Stimulated activated CD8-positive, alpha-beta memory T cell treated with anti-CD3 and anti-CD28 coated beads, Interleukin-7, amount 100 ng/mL, for 1 hour (primary cell): ENCODE measurements at places on chromosomes 3 and 15.

GRCh38 chr3:63966871-63967270 is 54.7 kb upstream of the SCAANT1 start:
- DNase-seq: no peak

DNA sequence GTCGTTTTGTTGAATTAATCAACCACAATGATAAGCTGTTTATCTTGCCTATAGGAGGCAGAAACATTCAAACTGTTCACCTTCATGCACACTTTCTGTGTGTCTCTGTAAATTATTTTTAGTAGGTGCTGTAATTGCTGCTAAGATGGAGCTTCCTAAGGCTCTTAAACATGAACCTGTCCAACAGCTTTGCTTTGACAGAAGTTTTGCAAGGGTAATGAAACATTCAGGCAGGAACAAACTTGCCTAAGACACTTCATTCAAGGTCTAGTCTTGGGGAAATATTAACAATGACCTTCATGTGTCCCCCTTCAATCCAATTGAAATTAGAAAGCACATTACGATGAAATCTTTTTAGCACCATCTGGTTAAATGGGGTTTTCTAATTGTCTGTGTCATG is 156.1 kb downstream of the DIPK2A start:
- DNase-seq: no peak

DNA sequence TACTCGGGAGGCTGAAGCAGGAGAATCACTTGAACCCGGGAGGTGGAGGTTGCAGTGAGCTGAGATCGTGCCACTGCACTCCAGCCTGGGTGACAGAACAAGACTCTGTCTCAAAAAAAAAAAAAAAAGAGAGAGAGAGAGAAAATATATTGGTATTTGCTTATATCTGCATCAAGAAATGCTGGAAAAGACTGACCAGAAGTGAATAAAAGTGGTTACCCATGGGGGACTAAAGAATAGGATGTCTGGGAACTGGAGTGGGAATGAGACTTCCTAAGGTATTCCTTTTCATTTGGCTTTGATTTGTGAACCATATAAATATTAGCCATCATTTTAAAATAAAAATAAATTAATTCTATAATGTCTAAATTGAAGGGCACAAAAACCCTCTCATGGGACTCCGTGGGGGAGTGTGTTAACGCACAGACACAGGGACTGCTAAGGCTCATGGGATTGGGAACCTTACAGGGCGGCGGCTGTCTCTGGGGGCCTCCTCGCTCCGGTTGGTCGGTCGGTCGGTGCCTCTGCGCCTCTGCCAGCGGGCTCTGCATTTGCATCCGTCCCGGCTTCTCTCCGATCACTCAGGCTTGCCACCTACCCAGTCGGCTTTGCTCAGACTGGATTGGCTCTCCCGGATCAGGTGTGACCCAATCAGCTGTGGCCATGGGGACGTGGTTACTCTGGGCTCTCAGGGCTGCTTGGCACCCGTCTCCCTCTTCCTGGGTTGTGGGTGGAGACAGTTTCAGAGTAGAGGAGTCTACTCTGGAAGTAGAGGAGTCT is 12.7 kb upstream of the TSPAN3 start:
- DNase-seq: no peak

- DNase-seq: no peak
Observed at GRCh38 chr3:141308588-141309218, 59.6 kb upstream of the ZBTB38 start.

DNA sequence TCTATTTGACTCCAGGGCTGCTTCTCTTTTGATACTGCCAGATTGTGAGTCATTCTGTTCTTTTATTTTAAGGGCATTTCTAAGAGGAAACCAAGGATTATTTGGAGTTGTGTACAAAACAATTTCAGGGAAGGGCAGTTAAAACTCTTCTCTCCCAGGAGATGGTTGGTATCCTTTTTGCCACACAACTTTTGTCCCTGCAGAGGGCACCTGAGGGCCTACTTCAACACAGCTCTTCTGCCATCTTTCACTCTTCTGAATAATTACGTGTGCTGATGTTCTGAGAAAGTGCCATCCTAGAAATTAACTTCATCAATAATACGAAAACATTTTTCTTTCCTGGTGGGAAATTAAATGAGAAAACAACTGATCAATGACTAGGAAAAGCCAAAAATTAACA is 75.7 kb upstream of the GADL1 start:
- DNase-seq: no peak

- DNase-seq: no peak
Observed at GRCh38 chr15:54035616-54036015, 57.4 kb downstream of the UNC13C start.

DNA sequence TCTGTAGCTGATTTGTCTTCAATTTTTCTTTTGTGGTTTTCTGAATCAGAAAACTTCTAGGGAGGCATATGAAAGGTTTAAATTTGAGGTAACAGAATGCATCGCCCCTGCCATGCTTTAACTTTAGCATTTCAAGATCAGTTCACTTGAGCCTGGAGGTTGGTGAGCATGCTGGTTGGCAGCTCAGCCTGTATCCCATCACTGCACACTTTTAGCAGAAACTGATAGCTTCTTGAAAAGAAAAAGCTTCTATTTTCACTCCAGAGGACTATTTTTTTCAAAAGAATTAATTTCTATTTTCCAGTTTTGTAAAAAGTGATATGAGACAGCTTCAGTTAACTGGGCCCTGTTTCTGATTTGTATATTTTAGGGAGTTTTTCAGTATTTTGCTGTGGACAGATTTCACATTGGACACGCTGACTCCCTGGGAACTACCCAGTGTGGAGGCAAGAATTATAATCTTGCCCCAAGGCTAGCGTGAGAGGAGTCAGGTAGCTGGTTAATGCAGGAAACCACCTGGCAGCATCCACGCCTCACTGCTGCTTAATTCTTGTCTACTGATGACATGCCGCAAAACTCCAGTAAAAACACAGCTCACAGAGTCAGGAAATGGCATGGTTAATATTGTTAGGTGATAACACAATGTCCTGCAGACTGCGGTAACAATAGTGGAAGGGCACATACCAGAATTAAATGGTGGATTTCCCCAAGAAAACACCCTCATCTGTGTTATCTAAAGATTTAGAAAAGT is 71.4 kb downstream of the DUT start:
- no peak for DNase-seq

DNA sequence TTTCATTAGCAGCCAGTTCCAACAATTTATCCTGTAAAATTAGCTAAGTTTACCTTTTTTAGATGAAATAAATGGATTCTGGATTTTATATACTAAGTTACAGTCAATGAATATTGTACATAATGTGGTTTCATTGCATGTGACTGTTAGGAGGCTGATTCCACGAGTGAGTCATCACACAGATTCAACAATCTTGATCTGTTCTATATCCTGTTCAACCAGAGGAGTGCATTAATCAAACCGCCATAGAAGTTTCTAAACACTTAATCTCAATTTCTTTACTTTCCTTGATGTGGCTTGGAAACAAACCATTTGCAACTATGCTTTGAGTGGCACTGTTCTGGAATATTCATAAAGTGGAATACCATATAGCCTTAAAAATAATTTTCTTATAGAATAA is 15.3 kb downstream of the DNAJC13 start:
- DNase-seq: no peak

- no peak for DNase-seq
Observed at GRCh38 chr15:86392296-86392695, 312.6 kb downstream of the AGBL1 start.
